Inflammatory macrophage treated with lipopolysaccharide for 4 hours (primary cell): ENCODE measurements at places on chromosomes 7 and 10.
A peak's percentile ranks its signal among the peaks of the same experiment; 100 is the strongest.

DNA sequence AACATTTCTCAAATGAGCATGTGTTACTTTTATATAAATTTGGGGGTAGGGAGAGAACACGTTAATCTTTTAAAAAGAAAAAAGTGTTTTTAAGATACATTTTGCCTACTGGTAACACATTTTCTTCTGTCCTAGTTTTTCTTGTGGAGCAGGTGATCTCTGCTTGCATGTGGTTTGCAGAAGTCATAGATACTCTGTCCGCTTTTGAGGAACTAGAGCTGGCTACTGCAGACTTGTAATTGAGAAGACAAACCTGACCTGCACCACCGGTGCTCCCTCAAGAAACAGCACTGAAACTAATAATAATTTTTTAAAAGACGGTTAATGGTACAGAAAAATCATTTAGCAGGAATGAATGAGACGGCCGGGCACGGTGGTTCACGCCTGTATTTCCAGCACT, 243.1 kb downstream of the KIAA1217 start:
- DNase-seq, result no peak

GRCh38 chr10:725786-726185, 36.3 kb upstream of the DIP2C start:
- no peak for DNase-seq

- no peak for DNase-seq
Observed at GRCh38 chr7:30471205-30471604, 7.4 kb downstream of the NOD1 start.

- DNase-seq, result no peak
Observed at GRCh38 chr7:96131525-96131924, 190.4 kb downstream of the SLC25A13 start.

GRCh38 chr7:47924266-47924665, 24.0 kb downstream of the PKD1L1 start:
- peak; percentile 74 for DNase-seq

GRCh38 chr7:2115760-2116447, 116.8 kb downstream of the MAD1L1 start:
- DNase-seq, result peak; percentile 11

DNA sequence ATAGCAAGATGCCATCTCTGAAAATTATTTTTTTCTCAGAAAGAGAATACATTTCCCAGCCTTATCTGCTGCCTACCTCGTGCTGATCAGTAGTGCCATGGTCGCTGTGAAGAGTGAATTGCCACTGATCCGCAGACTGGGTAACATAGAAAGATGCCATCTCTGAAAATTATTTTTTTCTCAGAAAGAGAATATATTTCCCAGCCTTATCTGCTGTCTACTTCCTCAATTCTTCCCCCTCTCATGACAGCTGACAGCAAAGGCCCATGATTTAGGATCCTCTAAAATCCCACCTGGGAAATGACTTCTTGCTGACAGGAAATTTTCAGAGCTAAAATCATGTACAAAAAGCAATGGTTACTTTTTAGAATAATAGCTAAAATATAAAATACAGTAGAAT, 92.5 kb upstream of the AHR start:
- DNase-seq, result no peak

- no peak for DNase-seq
Observed at GRCh38 chr7:38756521-38756920, 125.3 kb upstream of the AMPH start.

DNA sequence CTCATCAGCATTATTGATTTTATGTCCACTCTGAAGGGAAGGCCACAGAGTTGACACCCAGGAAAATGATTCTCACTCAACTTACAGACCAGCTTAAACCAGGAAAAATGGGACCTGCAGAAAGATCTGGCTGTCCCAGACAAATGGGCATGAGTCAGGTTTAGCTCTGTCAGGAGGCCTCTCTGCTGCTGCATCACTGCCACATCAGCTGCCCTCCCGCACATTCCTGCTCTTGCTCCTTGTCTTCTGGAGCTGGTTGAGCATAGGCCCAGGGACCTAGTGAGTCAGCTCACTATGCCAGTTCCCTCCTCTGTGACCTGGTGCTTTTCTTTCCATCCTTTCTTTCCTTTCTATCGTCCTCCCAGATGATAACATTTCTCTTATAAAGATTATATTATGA, 18.8 kb upstream of the SMNDC1 start:
- DNase-seq, result peak; percentile 51

GRCh38 chr10:127009366-127009765, 104.1 kb downstream of the DOCK1 start:
- no peak for DNase-seq

GRCh38 chr10:33945051-33945450, 610.6 kb upstream of the NRP1 start:
- no peak for DNase-seq

DNA sequence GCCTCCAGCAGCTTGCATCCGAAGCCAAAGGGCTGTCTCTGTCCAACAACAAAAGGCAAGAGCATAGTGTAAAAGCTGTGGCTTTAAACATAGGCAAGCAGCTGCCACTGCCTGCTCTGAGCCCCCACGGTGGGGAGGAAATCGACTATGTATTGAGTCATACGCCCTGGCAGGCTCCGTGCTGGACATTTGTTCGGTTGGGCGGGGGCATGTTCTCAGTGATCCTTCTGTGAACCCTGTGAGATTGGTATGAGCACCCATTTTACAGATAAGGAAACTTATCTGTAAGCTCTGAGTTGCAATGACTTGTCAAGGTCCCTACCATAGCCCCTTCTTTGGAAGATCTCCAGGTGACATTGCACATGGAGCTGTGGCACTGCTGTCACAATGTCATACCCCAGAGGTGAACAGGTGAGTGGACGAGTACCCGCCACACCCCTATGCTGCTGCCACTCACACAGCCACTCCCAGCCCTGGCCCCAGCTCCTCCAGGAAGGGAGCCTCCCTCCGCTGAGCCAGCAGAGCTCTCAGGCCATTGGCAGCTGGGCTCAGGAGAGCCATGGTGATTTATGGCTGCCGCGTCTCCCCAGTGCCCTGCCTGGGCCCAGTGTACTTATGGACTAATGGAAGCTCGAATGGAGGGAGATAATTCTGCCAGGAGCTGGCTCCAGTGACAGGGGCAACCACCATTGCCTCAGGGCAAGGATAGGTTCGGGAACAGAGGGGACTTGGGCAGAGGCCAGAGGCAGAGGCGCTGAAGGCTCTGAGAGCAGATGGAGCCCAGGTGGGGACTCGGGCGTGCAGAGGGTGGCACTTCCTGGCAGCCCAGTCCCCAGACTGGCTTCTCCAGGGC, 43.7 kb downstream of the UNC5B start:
- no peak for DNase-seq

GRCh38 chr7:40805361-40805760, 670.6 kb downstream of the SUGCT start:
- no peak for DNase-seq

- no peak for DNase-seq
Observed at GRCh38 chr10:47025253-47025539, 114.0 kb downstream of the PTPN20 start.

- DNase-seq, result no peak
Observed at GRCh38 chr7:16343612-16344011, 77.7 kb downstream of the CRPPA start.

GRCh38 chr10:35910234-35910633, 268.1 kb upstream of the FZD8 start:
- DNase-seq, result no peak

DNA sequence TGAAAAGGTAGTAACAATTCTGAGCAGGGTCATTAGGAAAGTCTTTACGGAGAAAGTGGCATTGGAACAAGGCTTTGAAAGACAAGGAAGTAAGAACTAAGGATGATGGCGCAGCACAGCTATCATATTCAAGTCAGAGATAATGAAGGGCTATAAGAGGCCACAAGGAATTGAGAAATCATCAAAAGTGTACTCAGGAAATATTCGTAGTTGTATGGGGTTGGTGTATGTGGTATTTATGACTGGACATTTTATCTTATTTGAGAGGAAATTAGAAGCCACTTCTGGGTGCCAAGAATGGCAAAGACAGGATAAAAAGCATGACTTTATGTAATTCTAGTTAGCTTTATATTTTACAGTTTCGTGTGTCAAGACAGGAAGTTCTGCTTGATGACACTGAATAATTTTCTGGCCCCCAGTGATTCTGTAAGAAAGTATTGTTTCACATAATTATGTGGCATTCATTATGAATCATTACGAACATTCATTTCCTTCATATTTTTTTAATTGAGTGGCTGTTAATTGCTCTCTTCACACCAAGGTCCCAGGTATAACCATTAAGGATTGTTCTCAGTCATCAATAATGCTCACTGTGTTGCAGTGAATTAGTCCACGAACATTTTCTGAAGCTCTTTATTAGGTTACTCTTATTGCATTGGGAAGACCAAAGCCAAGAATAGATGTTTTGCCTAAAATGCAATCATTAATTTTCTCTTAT, 244.3 kb downstream of the PHF14 start:
- no peak for DNase-seq

- DNase-seq, result no peak
Observed at GRCh38 chr10:43336061-43336460, 35.4 kb upstream of the FXYD4 start.

DNA sequence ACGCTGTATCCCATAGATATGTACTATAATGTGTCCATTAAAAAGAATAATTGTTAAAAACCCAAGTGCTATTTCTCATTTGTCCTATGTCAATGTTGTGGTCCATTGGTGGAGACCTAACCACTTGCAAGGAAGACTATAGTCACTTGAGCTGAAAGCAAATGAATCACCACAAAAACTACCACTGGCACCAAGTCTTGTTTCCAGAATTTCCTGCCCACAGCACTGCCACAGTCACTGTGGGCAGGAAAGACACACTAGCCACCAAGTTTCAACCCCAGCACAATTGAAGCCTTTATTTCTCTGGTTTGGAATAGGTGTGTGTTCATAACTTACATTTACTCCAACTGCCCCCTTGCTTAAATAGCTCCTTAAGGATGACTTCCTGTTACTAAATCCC, 12.4 kb downstream of the DIP2C start:
- no peak for DNase-seq

GRCh38 chr10:95327367-95327766, 36.6 kb upstream of the PDLIM1 start:
- DNase-seq, result no peak

DNA sequence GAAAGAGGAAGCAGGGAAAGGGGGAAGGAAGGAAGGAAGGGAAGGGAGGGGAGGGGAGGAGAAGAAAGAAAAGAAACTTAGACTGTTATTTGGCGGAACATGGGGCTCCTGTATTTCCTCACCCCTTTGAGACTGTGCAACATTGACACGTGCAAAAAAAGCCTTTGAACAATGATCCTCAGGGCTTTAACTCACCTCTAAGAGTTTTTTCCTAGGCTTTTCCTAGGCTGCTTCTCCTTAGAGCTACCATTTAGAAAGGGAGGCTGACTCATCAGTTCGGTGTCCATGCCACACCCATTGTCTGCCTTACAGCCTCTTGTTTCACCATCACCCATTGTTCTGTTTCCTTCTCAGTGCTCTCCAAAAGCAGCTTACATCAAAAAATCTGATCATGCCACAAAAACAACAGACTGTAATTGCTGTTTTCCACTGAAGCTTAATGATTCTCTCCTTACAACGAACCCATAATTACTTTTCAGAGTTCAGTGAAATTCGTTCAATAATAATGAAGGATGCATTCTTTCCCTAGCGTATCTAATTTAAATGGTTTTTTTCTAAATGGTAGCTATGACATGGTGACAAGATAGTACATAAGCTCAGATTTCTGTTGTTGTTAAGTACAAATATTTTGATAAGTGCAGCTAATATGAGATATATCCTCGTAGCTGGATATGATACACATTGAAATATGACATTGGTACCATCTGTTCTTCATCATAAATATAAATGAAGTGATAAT, 90.8 kb downstream of the PRLHR start:
- DNase-seq, result peak; percentile 80

- DNase-seq, result no peak
Observed at GRCh38 chr7:145092766-145093165, 256.9 kb upstream of the TPK1 start.

- DNase-seq, result no peak
Observed at GRCh38 chr7:157090485-157091165, 48.1 kb upstream of the UBE3C start.

DNA sequence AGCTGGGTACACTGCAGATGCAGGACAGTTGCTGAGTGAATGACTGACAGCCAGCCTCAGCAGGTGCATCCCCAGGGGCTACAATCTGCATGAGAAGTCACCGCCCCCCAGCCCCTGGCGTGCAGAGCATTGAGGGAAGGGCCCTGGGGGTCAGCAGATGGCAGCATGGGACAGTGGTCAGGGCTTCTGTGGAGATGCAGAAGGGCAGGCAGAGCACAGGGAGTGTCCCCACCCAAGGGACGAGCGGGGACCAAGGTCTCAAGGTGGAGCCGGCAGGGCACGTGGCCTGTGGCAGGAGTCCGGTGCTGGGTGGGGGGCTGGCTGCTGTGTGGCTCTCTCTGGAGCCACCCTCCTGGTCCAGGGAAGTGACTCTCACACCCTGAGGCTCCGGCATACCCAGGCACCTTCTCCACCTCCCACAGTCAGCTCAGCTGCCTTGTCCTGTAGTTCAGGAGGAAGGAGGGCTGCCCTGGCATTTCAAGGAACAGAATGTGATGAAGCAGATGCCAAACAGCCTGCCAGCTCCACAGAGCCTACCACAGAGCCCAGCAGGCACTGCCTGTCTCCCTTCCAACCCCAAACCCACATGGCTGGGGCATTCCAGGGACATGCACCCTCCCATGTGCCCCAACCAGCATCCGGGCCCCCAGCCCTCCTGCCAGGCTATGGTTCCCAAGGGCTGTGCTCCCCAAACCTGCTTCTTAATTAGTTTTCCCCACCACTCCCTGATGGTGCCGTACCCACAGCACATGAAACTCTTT, 114.5 kb downstream of the TMEM130 start:
- no peak for DNase-seq

DNA sequence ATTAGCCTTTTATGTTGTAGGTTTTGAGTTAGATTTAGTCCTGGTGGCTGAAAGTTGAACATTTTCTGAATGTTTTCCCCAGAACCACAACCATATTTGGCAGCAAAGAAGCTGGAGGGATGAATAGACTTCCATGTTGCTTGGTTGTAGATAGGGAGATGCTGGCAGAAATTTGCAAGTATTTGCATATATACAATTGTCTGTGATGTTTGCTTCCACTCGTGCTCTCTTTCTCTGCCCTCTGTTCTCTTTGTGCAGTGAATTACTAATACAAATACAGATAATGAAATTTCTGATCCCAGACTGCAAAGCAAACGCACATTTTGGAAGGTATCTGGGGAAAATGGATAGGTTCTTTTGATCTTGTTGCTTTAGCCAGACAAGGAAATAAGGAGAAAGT, 96.1 kb downstream of the SNX10 start:
- no peak for DNase-seq

GRCh38 chr7:115694424-115694823, 336.1 kb downstream of the TFEC start:
- no peak for DNase-seq

DNA sequence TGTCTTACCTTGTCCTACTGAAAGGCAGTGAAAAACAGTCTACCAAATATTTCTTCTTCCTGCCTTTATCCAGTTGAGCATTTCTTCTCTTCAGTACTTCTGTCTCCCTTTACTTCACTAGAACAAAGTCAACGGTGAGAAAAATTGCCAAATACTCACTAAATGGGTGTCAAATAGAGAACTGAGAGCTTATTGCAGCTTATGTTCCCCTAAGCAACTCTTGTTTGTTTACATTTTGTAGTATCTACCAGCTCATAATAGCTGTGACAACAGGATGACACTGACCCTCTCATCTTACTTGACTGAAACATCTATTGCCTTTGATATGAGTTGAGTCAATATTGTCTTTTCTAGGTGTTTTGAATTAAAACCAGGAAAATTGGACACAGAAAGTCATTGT, 327.9 kb upstream of the SORCS1 start:
- DNase-seq, result no peak

- DNase-seq, result no peak
Observed at GRCh38 chr7:136911344-136911743, 42.9 kb downstream of the CHRM2 start.

GRCh38 chr10:93457511-93457910, 24.6 kb downstream of the MYOF start:
- DNase-seq, result no peak
